ENCODE measurements at places on chromosomes 6 and 20. TPM values are rescaled to one million over a fixed set of nuclear protein-coding genes. Genes with fewer than 3 reads are reported as not detected.

GRCh38 chr6:75922226-75922625 is 150.2 kb downstream of the IMPG1 start:
- DNase-seq: peak; percentile 59

DNA sequence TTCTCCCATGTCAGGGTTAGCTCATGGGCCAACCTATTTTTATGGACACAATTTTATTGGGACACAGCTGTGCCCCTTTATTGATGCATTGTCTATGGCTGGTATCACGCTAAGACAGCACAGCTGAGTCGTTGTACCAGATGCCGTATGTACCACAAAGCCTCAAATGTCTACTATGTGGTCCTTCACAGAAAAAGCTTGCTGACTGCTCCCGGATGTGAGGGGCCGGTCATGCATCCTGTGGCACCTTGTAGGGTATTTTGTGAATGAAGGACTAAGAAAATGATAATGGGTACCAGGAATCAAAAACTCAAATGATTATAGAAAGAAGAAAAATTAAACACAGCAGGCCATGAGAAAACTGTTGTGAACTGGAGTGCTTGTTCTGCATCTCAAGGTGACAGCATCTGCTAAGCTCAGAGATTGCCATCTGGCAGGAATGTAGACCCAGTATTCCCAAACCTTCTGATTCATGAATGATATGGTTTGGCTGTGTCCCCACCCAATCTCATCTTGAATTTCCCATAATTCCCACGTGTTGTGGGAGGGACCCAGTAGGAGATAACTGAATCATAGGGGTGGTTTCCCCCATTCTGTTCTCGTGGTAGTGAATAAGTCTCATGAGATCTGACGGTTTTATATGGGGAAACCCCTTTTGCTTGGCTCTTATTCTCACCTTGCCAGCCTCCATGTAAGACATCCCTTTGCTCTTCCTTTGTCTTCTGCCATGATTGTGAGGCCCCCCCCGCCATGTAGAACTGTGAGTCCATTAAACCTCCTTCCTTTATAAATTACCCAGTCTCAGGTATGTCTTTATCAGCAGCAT is 248.5 kb downstream of the TSHZ2 start:
- no peak for DNase-seq

DNA sequence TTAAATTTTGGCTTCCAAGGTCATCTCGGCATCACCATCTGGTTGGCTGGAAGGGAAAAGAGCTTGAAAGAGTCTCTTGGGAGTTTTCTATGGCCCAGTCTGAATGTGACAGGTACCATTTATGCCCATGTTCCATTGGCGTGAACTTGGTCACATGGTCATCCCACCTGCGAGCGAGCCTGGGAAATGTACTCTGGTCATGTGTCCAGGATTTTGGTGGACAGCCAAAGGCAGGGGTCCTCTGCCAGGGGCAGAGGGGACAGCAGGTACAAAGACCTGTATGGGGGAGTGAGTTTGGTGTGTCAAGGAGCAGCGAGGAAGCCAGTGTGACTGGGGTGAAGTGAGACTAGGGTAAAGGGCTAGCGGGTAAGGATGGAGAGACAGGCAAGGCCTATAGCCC is 112.6 kb downstream of the CDC5L start:
- no peak for DNase-seq

- no peak for DNase-seq
These were observed 46.4 kb downstream of the ORC3 start for GRCh38 chr6:87636315-87636714.

- DNase-seq: peak; percentile 84
These were observed 160.8 kb downstream of the UBE3D start for GRCh38 chr6:82904860-82905259.

- DNase-seq: no peak
These were observed 1.0 kb upstream of the THBS2 start for GRCh38 chr6:169254456-169255316.

GRCh38 chr6:109048176-109048575 is 46.5 kb downstream of the SESN1 start:
- peak; percentile 16 for DNase-seq

DNA sequence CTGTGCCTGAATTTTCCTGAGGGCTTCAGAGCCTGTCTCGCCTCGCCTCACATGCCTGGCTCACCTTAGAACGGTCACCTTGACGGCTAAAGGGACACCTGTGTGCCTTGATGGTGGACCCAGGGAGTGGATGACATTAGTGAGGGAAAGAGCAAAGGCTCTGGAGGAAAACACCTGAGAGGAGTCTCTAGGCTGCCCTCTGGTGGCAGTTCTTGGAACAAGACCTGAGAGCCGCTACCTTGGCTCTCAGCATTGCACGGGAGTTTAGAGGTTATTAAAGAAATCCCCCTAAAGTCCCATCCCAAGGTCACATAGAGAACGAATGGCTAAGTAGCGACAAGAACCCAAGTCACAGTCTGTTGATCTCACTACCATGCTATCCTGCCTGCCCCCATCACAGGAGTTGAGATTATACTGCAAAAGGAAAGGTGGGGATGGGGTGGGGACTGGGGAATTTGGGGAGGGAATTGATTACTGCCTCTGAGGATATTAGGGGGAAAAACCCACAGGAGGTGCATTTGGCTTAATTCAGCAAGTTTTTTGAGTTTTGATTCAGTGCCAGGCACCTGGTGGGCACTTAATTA is 7.9 kb upstream of the CDSN start:
- DNase-seq: peak; percentile 41

GRCh38 chr6:156651486-156651885 is 125.7 kb upstream of the ARID1B start:
- no peak for DNase-seq

DNA sequence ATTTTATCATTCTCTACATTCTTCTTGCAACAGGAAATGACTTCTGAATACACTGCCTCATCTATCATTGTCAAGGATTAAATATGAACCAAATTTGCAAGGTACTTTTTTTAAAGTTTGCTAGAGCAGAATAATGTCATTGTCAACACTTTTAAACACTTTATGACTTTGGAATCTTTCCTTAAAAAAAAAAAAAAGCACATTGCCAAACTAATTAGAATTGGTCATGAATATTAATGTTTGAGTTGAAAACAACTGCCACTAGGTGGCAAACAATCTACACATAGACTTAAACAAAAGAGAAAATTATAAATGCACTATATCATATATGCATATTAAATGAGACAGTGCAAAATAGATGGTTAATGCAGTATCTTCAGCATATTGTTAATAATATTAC is 32.5 kb upstream of the TMEM244 start:
- peak; percentile 44 for DNase-seq

- no peak for DNase-seq
These were observed 1026.9 kb upstream of the ADGRB3 start for GRCh38 chr6:67608099-67608749.

DNA sequence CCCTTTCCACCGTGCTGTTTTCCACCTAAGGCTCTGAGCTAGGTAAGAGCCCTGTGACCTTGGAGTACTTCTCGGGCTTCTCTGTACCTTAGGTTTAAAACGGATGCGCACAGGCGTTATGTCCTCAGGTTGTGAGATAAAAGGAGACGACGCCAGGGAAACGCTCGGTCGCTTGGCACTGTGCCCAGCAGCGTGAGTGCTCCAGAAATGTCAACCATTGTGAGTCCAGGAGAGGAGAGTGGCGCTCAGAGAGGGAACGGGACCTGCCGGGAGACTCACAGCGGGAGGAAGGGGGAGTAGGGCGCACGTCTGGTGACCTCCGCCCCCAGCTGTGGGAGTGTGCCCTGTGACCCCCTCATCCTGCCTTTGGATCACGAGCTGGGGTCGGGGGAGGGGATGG is 33.8 kb upstream of the SCRT2 start:
- DNase-seq: no peak

DNA sequence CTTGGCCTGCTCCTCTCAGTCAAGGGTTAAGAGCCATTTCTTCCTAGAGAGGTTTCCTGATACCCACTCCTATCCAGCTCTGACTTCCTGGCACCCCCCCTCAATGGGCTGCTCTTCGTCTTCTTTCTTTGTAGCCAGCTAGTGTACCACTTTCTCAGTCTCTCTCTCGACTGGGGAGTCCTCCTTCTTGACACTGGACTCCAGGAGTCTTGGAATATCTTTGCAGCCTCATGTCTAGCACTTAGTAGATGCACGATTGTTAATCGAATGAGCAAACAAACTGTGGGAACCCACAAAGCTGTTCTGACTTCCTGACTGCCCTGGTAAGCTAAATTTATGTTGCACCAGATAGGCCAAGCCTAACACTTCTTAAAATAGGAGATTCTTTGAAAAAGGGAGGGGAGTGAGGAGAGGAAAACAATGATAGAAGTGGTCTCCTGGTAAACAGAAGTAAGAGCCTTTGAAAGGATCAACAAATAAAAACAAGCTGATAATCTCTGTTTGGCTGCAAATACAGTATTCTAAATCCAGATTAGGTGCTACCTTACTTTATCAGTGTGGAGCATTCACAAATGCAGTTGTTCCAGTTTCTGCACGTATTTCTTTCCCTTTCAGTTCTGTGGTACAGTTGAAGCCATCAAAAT is 160.1 kb upstream of the CITED2 start:
- no peak for DNase-seq

DNA sequence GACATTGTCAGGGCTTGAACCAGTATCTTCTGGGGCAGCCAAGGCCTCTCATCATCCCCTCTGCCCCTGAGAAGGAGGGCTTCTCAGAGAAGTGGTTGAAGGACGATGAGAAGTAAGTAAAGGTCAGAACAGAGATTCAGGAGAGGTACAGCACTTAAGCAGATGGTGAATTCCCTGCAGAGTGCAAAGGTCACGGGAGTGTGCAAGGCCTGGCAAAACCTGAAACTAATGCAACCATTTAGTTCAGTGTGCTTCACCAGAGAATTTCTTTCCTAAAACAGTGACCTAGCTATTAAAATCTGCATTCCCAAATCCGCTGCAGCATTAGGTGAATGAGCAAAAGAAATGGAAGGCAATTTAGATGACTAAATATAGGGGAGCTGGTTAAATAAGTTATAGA is 58.4 kb downstream of the TRERF1 start:
- peak; percentile 4 for DNase-seq

DNA sequence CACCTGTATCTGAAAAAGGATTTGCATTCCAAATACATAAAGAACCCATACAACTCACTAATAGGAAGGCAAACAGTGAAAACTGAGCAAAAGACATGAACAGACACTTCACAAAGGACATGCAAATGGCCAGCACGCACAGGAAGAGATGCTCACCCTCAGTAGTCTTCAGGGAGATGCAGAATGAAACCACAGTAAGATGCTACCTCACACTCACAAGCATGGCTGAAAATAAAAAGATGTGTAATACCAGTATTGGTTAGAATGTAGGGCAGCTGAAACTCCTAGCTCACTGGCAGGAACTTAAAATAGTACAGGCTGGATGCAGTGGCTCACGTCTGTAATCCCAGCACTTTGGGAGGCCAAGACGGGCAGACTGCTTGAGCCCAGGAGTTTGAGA is 64.6 kb downstream of the SNX5 start:
- no peak for DNase-seq

DNA sequence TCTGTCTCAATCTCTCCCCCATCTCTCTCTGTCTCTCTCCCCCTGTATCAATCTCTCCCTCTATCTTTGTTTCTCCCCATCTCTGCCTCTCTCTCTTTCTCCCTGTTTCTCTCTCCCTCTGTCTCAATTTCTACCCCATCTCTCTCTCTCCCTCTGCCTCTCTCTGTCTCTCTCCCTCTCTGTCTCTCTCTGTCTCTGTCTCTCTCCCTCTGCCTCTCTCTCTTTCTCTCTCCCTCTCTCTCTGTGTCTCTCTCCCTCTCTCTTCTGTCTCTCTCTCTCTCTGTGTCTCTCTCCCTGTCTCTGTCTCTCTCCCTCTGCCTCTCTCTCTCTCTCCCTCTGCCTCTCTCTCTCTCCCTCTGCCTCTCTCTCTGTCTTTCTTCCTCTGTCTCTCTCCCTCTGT is 62.6 kb downstream of the DACT2 start:
- no peak for DNase-seq

DNA sequence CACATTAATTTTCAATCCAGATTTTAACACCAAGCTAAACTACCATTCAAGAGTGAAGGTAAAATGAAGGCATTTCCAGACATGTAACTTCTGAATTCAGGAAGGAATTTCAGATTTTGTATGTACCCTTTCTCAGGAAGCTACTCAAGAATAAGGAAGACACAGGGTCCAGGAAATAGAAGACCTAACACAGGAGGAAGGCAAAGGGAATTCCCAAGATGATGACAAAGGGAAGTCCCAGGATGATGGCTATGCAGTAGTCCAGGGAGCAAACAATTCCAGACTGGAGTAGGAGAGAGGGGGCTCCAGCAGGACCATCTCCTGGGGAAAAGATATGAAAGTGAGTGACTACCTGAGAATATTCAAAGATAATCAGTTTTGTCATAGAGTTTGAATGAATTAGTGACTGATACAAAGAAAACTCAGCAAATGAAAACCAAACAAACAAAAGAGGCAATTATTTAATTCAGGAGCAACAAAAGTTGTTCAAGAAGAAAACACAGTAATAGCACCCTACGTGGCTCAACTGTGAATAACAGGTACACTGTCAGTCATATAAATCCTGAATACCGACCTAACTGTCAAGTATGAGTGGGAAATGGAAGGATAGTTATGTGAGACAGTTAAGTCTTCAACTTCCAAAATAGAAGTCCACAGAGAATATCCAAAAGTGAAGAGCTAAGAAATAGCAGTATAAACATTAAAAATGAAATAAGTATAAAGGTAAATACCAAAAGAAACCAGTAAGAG is 4.0 kb downstream of the RNF24 start:
- no peak for DNase-seq

DNA sequence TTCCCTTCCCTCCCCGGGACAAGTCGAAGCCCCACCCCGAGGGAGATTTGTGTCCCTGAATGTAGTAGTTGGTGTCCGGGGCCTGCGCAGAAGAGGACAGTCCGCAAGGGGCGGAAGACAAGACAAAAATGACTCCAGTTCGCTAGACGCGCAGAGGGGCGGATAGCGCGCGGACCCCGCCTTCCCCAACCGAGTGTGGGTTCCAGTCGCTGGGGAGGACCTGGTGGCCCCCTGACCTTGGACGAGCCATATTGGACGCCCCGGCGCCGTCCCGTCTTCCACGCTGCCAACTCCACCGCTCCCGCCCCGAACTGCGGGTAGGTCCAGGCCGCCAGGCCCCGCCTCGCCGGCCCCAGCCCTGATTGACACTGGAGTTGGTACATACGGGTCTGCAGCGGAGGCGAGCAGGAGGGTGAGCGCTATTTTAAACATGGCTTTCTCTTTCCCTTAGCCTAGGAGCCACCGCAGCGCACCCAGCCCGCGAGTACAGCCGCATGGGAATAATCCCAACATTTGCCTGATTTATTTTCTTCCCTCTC is 802 bp downstream of the HMGN3 start:
- DNase-seq: peak; percentile 76

KHDC1L gene
- not detected for total RNA-seq

GRM1 gene
- not detected for total RNA-seq

CST4 gene
- total RNA-seq: not detected

DDX43 gene
- total RNA-seq: 1.4 TPM

EYA2 gene
- total RNA-seq: not detected

SRMS gene
- not detected for total RNA-seq

GSTA4 gene
- 16.3 TPM for total RNA-seq

TAGAP gene
- 0.05 TPM for total RNA-seq

CST2 gene
- not detected for total RNA-seq

CYP39A1 gene
- 5.2 TPM for total RNA-seq
